ENCODE measurements at places on chromosomes 5 and 9.
A peak's percentile ranks its signal among the peaks of the same experiment; 100 is the strongest.

GRCh38 chr9:89592213-89592815 is 12.5 kb upstream of the GADD45G start:
- DNase-seq = no peak

- DNase-seq = no peak
Observed at GRCh38 chr9:27817747-27818146, 244.5 kb upstream of the C9orf72 start.

DNA sequence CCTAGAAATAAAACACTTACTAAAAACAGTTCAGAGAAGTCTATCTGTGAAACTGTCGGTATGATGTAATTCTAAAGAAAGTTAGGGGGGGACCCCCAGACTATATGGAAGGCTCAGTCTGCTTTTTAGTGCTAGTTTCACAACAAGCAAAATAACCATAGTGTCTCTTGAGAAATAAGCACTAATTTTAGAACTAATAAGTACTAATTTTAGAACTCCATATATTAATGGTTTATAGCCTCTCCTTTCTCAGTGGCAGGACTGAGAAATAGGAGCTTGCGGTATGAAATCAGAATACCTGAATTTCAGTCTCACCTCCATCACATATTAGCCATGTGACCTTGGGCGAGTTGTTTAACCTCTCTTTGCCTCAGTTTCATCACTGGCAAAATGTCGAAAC is 1.4 kb upstream of the PHF24 start:
- DNase-seq = no peak

DNA sequence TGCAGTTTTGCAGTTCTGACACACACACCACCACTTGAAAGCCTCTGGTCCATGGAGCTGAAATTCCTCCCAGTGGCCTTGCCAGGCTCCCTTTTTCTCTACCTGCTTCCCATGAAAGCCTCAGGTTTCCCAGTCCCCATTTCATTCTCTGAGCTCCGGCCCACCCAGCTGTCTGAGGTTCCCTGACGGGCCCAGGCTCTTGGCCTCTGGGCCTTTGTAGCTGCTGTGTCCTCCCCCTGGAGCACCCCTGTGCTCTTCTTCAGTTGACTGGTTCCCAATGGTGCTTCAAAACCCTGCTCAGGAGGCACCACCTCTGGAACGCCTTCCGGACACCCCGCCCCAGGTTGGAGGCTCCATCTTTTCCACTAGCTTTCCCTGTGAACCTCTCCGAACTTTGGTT is 155.9 kb upstream of the SHB start:
- no peak for DNase-seq

- DNase-seq = no peak
Observed at GRCh38 chr5:175351897-175352590, 91.9 kb downstream of the DRD1 start.

DNA sequence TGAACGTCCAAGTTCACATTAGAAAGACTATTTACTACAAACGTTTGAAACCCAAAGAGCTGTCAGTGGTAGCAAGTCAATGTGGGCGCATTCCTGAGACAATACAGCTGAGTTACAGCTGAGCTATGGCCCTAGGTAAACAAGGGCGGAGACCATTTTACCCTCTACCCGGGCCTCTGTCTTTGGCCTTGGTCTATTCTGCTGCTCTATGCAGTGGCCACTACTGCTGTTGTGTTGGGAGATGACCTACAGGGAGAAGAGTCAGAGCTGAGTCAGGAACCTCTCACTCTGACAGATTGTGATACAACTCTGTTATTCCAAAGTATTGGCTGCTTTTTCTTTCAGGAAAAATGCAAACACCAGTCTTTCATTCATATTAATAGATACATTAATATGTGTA is 700.6 kb downstream of the SEMA5A start:
- no peak for DNase-seq

- DNase-seq = peak; percentile 16
Observed at GRCh38 chr5:59790376-59790775, 103.2 kb downstream of the PDE4D start.

- no peak for DNase-seq
Observed at GRCh38 chr5:170787216-170787615, 3.7 kb downstream of the GABRP start.

- DNase-seq = no peak
Observed at GRCh38 chr9:133643978-133644760, 8.0 kb downstream of the DBH start.

GRCh38 chr5:73565139-73565968 is at the start of the genes ANKRA2 and UTP15:
TSS of gene ANKRA2 (minus strand) at chr5:73565639. CDS start at chr5:73562881, 2,758 bp downstream.
TSS of gene UTP15 (plus strand) at chr5:73565743. CDS start at chr5:73567345, 1,602 bp downstream.
- peak; percentile 98 for DNase-seq

DNA sequence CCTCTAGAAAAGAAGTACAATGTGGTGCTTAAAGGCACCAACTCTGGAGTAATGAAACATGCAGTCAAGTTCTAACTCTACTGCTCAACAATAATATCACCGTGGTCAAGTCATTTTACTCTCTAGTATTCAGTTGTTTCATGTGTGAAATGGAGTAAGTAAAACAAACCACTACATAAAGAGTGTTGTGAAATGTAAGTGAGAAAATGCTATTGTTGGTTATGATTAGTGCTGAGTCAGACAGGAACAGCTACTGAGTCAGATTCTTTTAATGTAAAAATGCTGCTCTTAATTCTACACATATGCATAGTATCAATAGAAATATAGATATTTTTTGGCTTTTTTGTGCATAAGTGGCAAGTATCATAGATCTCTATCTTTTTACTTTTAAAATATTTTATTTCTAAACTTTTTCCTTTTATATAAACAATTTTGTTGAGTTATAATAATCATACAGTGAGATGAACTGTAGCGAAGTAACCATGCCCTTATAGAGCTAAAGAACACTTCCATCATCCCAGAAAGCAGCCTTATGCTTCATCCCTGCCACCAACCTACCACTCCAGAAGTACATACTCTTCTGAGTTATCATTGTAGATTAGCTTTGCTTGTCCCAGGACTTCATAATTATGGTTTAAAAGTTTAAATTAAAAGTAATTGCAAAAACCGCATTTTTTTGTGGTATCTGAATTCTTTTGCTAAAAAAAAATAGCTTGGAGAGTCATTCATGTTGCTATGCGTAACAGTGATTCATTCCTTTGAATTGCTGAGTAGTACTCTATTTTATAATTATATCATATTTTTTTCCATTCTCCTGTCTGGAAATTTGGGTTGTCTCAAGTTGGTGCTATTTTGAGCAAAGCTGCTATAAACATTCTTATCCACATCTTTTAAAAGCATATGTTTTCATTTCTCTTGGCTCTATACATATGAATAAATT is 548.2 kb upstream of the CLINT1 start:
- DNase-seq = no peak

Data from CD4-positive, alpha-beta T cell treated with Interleukin-12 subunit alpha and Interleukin-12 subunit beta, for 1 hour (primary cell).